ENCODE measurements at places on chromosomes 12 and 14. TPM values are rescaled to one million over a fixed set of nuclear protein-coding genes. Genes with fewer than 3 reads are reported as not detected.

DNA sequence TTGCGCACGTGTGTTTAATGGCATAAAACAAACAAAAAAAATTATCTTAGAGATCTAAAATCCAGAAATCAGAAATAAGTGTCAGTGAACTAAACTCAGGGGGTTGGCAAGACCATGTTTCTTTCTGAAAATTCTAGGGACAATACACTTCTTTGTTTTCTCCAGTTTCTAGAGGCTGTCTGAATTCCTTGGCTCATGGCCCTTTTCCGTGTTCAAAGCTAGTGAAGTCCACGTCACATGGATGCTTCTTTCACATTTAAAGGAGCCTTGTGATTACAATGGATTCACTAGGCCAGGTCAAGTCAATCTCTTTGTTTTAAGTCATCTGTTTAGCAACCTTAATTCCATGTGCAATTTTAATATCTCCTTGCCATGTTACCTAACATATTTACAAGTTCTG, 22.4 kb downstream of the SLCO1B3 start:
- no peak for DNase-seq

DNA sequence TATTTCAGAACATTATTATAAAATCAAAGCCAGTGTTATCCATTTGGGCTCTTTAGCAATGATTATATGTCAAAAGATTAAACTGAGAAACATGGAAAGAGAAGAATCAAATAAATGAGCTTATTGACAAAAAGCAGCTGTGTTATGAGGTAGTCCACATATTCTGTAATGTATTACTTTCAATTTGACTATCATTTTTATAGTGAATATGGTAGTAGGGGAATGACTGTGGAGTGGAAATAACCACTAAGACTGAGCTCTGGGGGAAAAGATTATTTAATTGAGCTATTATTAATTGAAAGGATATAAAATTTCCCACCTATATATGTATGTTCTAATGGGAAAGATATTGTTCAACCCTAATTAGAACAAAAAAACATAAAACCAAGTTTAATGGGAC, 381.3 kb downstream of the TMTC2 start:
- no peak for DNase-seq

- DNase-seq, result peak; percentile 66
Measured at GRCh38 chr12:108597559-108598471, at the start of gene TMEM119. TSS of gene TMEM119 (minus strand) at chr12:108598084. CDS start at chr12:108592383, 5,701 bp downstream.

GRCh38 chr14:102215071-102215470, 75.4 kb downstream of the WDR20 start:
- peak; percentile 88 for DNase-seq

- no peak for DNase-seq
Measured at GRCh38 chr14:29847056-29847380, 80.6 kb downstream of the PRKD1 start.

GRCh38 chr12:131218026-131218922, 264.6 kb downstream of the ADGRD1 start:
- no peak for DNase-seq

DNA sequence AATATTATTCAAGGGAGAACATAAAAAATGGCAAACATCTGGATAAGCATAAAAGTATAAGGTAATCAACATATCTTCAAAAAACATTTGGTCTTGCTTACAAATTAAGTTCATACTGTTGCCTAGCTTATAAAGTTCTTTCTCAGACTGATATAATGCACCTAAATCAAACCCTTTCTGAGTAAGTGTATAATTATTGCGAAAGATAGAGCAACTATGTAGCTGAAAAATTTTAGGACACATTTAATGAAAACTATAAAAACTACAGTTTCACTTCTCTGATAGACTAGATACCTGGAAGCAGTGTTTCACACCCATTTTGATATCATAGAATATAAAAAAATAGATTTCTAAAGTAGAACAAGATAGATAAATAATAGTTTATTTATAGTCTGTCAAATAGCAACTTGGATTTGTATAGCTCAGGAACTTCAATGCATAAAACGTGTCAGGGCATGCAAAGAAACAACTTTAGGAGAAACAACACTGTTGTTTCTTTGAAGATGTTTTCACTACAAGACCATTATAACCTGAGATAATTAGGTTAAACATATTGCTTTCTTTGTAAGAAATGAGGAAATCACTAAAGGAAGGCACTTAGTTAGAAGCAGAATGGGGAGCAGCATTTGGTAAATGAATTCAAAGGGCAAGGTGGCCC, 7.6 kb downstream of the CLECL1 start:
- no peak for DNase-seq

- no peak for DNase-seq
Measured at GRCh38 chr12:67802731-67803130, 154.2 kb downstream of the DYRK2 start.

GRCh38 chr12:71300772-71301675, 138.6 kb upstream of the LGR5 start:
- no peak for DNase-seq

DNA sequence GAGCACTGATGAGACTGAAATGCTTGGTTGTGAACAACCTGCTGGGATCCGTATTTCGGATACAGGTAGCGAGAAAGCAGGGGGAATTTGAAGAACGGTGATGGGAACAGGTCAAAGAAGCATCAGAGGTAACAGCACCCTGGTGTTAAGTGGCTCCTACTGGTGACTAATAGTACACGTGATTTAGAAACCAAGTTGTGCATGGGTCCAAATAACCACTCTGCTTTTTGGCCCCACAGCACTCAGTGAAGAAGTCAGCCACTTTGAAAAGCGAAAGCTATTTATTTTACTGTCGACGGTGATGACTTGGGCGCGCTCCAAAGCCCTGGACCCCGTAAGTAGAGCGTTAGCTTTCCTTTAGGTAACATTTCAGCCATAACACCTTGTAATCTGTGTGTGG, 16.7 kb downstream of the AK7 start:
- no peak for DNase-seq

- DNase-seq, result no peak
Measured at GRCh38 chr14:91352728-91353692, 64.6 kb downstream of the CCDC88C start.

DNA sequence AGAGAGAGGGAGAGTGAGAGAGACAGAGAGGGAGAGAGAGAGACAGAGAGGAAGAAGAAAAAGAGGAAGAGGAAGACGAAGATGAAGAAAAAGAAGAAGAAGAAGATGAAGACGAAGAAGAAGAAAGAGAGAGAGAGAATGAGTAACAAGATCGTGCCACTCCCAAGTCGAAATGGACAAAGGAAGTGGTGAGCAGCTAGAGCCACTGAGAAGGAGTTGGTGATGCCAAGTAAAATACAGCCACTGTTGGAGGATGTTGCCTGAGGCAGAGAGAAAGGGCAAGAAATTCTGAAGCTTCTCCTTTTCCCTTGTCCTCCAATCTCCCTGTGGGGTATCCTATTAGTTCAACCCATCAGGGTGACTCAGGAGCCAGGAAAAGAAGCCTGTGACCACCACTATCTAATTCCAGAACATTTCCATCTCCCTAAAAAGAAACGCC, 12.5 kb upstream of the ANAPC5 start:
- DNase-seq, result peak; percentile 52

- no peak for DNase-seq
Measured at GRCh38 chr12:119772431-119772830, 104.5 kb downstream of the PRKAB1 start.

DNA sequence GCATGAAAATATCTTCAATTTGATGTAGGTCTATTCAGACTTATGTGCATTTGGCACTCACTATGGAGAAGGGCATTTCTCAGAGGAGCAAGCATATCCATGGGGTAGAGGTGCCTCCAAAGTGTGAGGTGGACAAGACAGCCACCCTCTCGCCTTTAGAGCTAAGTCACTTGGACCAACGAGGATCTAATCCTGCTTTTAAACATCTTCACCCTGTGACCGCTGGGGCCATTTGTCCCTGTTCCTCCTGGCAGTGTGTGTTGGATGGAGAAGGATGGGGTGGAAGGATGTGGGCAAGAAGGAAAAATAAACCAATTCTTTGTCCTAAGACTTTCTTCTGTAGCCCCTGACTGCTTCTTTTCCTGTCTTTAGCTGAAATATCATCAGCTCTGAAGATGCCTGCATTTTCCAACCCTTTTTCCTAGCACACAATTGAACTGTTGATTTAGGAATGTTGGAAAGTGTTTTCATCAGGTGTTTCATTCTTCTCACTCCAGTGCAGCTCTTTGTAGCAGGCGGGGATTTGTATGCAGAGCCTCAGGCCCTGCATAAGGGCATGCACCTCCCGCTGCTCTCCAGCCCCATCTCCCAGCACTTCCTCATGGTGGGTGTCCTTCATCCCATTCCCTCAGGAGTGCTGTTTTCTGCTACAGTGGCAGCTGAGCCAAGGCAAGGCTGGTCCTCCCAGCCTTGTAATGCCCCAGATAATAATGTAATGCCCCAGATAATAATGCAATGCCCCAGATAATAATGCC, 5.3 kb downstream of the FGF6 start:
- DNase-seq, result no peak

DNA sequence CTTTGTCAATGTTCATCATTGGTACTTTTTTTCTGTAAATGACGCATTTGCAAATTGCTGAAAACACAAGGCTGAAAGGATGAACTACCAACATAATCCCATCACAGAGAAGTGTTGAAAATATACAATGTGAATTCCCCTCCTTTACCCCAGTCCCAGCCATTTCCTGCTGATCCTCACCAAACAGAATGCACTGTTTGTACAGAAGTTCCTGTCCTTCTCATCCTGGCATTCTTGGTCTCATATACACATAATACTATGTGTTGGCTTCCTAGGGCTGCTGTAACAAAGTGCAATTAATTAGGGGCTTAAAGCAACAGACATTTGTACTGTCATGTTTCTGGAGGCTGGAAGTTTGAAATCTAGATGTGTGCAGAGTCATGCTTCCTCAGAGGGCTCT, 836.2 kb upstream of the MGAT4C start:
- no peak for DNase-seq

GRCh38 chr12:115320451-115320850, 636.5 kb upstream of the TBX3 start:
- DNase-seq, result no peak

- DNase-seq, result no peak
Measured at GRCh38 chr12:43848226-43848507, 12.3 kb downstream of the TMEM117 start.

GRCh38 chr12:3243376-3244084, 166.4 kb downstream of the TSPAN9 start:
- no peak for DNase-seq

GRCh38 chr14:52834440-52834842, 43.0 kb upstream of the GNPNAT1 start:
- DNase-seq, result peak; percentile 81

DNA sequence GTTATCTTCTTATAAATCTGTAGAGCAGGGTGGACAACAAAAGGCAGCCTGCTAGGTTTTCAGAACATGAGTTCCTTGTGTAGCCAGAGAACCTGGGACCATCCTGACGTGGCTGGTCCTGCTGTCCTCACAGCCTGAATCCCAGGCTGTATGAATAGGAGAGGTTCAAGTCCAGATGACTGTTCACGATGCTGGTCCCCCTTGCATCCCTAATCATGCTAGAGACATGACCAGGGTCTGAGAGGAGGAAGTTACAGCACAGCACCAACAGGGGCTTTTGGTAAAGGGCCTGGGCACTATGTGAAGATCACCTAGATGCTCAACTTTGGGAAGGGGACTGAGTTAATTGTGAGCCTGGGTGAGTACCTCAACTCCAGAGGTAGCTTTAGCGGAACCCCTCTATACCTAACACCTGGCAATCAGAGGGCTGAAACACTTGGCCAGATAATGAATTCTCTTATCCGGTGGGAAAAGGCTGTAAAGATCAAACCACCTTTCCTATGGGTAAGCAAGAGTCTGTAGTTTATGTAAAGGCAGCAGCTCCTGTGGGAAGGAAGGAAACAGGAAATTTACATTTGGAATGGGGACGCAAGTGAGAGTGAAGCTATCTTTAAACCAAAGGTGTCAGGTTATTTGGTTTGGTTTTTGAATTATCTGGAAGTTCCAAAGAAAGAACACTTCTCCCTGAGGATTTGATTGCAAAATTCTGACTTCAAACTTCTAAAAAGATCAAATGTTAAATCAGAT, 112.8 kb downstream of the DAD1 start:
- DNase-seq, result no peak

- DNase-seq, result no peak
Measured at GRCh38 chr12:51784688-51785087, 63.8 kb downstream of the FIGNL2 start.

DNA sequence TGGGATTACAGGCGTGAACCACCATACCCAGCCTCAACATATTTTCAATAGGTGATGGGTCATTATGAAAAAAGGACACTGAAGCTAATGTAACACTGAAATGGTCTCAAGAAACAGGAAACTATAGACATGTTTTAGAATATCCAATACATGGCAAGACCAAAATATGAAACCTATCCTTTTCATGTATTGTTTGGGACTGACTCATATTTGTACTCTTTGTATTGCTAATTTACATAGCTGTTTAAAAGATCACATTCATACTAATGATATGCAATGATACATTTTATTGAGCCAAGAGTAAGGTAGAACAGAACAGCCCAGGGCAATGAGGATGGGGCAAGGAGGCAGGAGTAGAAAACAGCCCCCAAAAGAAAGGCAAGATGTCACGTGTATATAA, 32.6 kb downstream of the RESF1 start:
- no peak for DNase-seq

DNA sequence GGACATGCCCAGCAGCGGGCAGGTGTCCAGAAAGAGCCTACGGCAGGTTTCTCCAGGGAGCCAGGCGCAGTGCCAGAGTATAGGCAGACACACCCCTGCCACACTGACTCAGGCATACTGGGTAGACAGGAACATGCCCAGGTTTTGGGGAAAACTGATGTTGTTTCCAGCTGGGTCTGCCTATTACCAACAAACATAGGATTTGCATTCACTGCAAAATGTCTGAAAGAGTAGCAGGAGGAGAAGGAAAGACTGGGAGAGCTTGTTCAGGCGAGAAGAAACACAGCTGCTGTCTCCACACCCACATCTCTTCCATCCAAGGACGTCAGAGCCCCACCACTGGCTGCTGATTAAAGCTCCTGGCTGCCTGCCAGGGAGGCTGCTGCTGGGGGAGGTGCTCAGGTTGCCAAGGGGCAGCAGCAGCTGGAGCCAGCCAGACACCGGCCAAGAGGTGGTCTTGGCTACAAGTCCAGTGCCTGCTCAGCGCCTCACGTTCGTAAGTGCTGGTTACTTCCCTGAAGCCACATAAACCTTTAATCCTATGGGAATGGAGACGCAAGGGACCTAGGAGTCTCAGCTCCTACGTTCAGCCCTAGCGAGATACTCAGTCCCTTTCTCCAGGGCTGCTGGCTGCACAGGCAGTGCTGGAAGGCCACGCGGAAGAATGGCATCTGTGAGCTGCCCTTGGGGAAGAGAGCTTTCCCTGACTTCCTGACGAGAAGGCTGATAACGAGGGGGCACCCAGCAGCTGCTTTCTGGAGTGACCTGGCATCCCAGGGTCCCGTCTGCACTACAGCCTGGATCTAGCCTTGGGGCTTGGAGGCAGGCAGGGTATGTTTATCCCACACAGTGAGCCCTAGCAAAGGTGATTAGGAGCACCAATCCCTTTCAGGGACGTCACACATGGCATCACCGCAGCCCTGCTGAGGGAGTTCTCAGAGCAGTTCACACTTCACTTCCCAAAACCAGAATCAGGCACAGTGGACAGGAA, 58.1 kb downstream of the PLEKHG3 start:
- DNase-seq, result peak; percentile 86

Gene DHRS7
- total RNA-seq, result 82.6 TPM

Gene STXBP6
- total RNA-seq, result 13.9 TPM

Gene GNB3
- 3.2 TPM for total RNA-seq

Gene CACNA2D4
- not detected for total RNA-seq

Gene NOVA1
- total RNA-seq, result under 0.01 TPM

Gene OR4E2
- not detected for total RNA-seq

Gene PROX2
- not detected for total RNA-seq

Gene LIN7A
- total RNA-seq, result 1.0 TPM

Gene TMEM179
- total RNA-seq, result not detected

Gene CLEC9A
- not detected for total RNA-seq

Gene RASSF9
- total RNA-seq, result 0.89 TPM

Gene MANSC4
- not detected for total RNA-seq

Gene KTN1
- total RNA-seq, result 119 TPM

Gene GLIPR1L1
- not detected for total RNA-seq

Measured in GM23248 (cell line).